ENCODE measurements at places on chromosomes 12 and 14.

- no peak for DNase-seq
Measured at GRCh38 chr12:68806488-68807237, 1.3 kb upstream of the MDM2 start.

- DNase-seq, result no peak
Measured at GRCh38 chr12:75870878-75871277, 160.7 kb downstream of the PHLDA1 start.

GRCh38 chr14:99420711-99421110, 59.9 kb downstream of the SETD3 start:
- no peak for DNase-seq

GRCh38 chr12:132439333-132439904, 50.5 kb upstream of the FBRSL1 start:
- DNase-seq, result no peak

DNA sequence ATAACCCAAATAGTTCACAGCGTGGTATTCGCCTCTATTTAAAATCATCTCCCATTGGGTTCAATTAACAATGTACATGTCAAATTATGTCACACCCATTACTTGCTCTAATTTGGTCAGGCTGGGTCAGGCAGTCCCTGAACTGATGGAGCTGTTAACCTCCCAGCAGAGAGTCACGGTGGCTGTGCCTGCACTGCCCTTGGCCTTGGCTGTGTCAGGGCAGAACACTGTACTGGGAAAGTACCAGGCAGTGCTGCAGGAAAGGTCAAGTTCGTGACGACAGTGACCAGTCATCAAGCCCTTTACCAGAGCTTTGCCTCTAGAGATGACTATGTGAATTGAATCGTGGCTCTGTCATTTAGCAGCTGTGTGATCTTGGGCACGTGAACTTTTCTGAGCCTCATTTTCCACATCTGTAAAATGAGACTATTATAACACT, 100.0 kb downstream of the ARF6 start:
- no peak for DNase-seq

DNA sequence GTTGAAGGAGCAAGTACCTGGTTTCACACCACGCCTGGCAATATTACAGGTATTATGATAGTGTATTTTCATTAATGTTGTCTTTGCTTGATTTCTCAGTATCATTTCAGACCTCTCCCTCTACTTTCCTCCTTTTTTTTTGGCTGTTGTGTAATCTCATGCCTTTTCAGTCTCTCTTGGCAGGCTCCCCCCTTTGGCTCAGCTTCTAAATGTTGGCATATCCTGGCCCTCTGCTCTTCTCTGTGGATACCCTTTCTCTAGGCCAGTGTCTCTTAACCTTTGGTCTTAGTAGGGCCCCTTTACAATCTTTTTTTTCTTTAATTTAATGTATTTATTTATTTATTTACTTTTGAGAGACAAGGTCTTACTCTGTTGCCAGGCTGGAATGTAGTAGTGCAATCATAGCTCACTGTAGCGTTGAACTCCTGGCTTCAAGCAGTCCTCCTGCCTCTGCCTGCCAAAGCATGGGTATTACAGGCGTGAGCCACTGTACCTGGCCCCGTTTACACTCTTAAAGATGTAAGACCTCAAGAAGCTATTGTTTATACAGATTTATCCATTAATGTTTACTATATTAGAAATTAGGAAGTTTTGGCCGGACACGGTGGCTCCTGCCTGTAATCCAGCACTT, 12.8 kb downstream of the MTHFD1 start:
- DNase-seq, result no peak

- no peak for DNase-seq
Measured at GRCh38 chr12:94100211-94100627, 48.2 kb upstream of the PLXNC1 start.

DNA sequence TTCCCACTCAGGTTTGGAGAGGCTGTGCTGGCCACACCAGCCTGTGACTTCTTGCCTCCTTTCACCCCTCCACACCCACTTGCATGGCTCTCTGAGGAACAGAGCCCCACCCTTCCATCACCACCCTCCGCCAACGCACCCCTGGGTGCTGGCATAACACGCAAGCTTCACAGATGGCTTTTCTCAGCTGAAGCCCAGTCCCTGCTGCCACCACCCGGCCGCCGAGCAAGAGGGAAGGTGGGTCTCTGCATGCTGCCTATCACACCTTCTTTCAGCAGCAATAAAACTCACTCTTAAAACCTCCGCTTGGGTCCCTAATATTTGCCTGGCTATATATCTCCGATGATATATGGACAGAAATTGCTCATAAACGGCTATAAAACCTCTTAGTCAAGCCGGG, 41.6 kb downstream of the SMUG1 start:
- no peak for DNase-seq

GRCh38 chr12:132606466-132606865, 3.9 kb downstream of the LRCOL1 start:
- no peak for DNase-seq
